Neural progenitor cell (in vitro differentiated cells): ENCODE measurements at places on chromosomes 2 and 18. TPM values are rescaled to one million over a fixed set of nuclear protein-coding genes. Genes with fewer than 3 reads are reported as not detected.

GRCh38 chr2:216634370-216635148, 1.3 kb downstream of the IGFBP2 start:
- peak overlapping the region; percentile 92 for H3K27ac ChIP-seq
- H3K4me1 ChIP-seq, result peaks cover 14% of the 10 kb centered on the region
- no peaks in the 10 kb centered on the region for H3K36me3 ChIP-seq
- DNase-seq, result peak; percentile 62

DNA sequence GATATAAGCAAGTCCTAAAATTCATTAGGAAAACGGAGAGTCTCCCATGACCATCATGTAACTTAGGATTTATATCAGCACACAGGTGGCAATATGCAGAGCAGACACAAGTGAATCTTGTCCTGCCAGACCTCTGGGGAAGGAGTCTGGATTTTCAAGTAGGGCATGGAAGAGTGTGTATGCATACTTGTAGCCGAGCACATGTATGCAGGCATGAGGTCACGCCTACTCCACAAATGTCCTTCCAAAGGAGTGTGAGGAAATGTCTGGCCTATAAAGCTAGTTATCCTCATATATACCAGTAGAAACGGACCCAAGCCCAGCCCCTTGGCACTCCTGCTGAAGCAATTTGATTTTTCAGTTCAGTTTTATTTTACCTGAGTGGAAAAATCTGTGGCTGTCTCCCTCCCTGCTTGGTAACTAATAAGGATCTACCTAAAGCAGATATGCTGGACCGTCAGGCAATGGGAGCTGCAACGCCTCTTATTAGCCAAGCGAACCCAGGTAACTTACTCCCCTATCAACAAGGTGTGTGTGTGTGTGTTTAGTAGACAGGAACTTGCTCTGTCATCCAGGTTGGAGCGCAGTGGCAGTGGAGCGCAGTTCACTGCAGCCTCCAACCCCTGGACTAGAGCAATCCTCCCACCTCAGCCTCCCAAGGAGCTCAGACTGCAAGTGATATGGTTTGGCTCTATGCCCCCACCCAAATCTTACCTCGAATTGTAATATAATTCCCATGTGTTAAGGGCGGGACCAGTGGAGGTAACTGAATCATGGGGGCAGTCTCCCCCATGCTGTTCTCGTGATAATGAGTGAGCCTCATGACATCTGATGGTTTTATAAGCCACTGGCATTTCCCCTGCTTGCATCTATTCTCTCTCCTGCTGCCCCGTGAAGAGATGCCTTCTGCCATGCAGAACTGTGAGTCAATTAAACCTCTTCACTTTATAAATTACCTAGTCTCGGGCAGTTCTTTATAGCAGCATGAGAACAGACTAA, 2.8 kb downstream of the STAT1 start:
- peaks cover 19% of the 10 kb centered on the region for H3K36me3 ChIP-seq
- no peak overlapping the region for H3K27ac ChIP-seq
- H3K4me1 ChIP-seq, result peaks cover 7% of the 10 kb centered on the region
- no peak for DNase-seq
- peaks cover 18% of the 10 kb centered on the region for H3K27me3 ChIP-seq

DNA sequence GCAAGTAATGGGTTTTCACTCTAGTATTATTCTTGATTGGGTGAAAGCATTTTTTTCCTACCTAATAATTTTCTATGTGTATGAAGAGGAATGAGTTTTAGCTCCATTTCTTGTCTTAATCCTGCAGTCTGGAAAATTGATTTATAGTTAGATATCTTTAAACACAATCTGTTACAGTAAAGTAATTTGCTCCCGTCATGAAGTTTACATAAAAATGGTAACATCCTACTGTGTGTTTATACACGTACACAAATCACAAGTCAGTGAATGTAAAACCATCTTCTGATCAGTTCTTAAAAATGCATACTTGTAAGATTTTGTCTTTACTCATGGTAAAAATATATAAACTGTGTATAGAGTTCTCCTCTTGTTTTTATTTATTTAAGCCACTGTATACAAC, 51.1 kb downstream of the MAP2 start:
- H3K27me3 ChIP-seq, result no peaks in the 10 kb centered on the region
- H3K4me3 ChIP-seq, result no peak overlapping the region
- H3K4me1 ChIP-seq, result no peaks in the 10 kb centered on the region
- H3K27ac ChIP-seq, result no peak overlapping the region
- H3K36me3 ChIP-seq, result no peaks in the 10 kb centered on the region

DNA sequence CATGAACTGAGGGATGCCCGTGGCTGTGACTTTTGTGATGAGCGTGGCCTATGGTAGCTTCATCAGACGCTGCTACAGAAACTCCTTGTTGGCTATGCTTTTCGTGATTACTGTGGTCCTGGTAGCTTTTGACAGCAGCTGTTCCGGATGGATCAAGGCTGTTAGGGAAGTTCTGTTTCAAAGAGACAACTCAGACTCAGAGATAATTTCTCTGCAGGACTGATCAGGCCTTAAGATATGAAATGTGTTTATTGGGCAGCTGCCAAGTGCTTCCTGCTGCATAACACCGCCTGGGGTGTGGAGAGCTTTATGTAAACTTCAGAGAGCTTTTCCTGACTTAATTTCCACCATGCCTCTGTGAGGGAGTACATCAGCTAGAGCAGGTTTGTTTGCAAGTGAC, 243.8 kb downstream of the TSN start:
- no peak for DNase-seq
- H3K36me3 ChIP-seq, result no peaks in the 10 kb centered on the region
- H3K4me3 ChIP-seq, result no peak overlapping the region
- no peaks in the 10 kb centered on the region for H3K4me1 ChIP-seq
- H3K27ac ChIP-seq, result no peak overlapping the region

- peaks cover 37% of the 10 kb centered on the region for H3K36me3 ChIP-seq
- H3K4me3 ChIP-seq, result no peak overlapping the region
- no peaks in the 10 kb centered on the region for H3K4me1 ChIP-seq
- no peaks in the 10 kb centered on the region for H3K27me3 ChIP-seq
These were observed 10.1 kb upstream of the CCDC138 start for GRCh38 chr2:108776475-108776874.

GRCh38 chr2:226873051-226873620, 37.3 kb downstream of the RHBDD1 start:
- no peak overlapping the region for H3K27ac ChIP-seq
- no peaks in the 10 kb centered on the region for H3K27me3 ChIP-seq
- H3K36me3 ChIP-seq, result no peaks in the 10 kb centered on the region
- no peak overlapping the region for H3K4me3 ChIP-seq
- DNase-seq, result no peak

CHST9 gene
- 0.77 and 1.3 TPM in 2 replicates for total RNA-seq

GRCh38 chr2:48531141-48531648, 1.2 kb downstream of the STON1 start:
- H3K27me3 ChIP-seq, result no peaks in the 10 kb centered on the region
- no peaks in the 10 kb centered on the region for H3K36me3 ChIP-seq
- peak; percentile 72 for DNase-seq
- H3K4me3 ChIP-seq, result peak overlapping the region; percentile 83
- H3K4me1 ChIP-seq, result peaks cover 36% of the 10 kb centered on the region

DNA sequence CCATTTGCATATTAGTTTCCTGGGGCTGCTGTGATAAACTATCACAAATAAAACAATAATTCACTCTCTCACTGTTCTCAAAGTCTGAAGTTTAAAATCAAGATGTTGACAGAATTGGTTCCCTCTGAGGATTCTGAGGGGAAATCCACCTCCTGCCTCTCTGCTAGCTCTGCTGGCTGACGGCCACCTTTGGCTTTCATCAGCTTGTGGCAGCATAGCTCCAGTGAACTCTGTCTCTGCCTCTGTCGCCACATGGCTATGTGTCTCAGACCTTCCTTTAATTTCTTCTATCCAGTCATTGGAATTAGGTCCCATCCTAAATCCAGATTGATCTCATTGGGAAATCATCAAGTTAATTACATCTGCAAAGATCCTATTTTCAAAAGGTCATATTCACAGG, 38.9 kb upstream of the TRIM43 start:
- H3K27ac ChIP-seq, result no peak overlapping the region
- H3K4me3 ChIP-seq, result no peak overlapping the region
- H3K36me3 ChIP-seq, result no peaks in the 10 kb centered on the region

CNGA3 gene
- total RNA-seq, result not detected in 2 replicates
